Cortex of kidney (tissue), 1 donor: ENCODE measurements at places on chromosomes 6 and 20.

DNA sequence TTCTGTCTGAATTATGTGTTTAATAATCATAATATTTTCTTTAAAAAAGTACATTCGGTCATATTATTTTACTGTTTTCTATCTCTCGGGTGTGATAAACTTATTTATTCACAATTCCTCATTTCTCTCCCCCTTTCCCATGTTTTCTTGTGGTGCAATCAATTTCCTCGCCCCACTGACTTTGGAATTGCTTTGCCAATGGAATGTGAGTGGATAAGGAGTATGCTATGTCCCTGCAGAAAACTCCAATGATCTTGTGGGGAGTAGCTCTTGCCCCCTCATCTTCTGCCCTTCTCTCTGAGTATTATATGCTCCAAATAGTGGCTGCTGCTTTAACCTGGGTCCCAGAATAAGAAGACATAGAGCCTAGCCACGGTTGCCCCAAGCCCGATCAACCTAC is 64.1 kb downstream of the HMGN3 start:
- no peak for DNase-seq

- DNase-seq: no peak
These were observed 163.6 kb upstream of the PREP start for GRCh38 chr6:105566503-105566902.

GRCh38 chr20:31630187-31630790 is 7.4 kb upstream of the COX4I2 start:
- DNase-seq: no peak

- DNase-seq: no peak
These were observed 285.1 kb downstream of the CENPW start for GRCh38 chr6:126625019-126625418.

GRCh38 chr6:49543087-49543858 is 7.2 kb upstream of the C6orf141 start:
- DNase-seq: no peak

GRCh38 chr6:56849896-56850295 is 105.0 kb upstream of the BEND6 start:
- DNase-seq: no peak

DNA sequence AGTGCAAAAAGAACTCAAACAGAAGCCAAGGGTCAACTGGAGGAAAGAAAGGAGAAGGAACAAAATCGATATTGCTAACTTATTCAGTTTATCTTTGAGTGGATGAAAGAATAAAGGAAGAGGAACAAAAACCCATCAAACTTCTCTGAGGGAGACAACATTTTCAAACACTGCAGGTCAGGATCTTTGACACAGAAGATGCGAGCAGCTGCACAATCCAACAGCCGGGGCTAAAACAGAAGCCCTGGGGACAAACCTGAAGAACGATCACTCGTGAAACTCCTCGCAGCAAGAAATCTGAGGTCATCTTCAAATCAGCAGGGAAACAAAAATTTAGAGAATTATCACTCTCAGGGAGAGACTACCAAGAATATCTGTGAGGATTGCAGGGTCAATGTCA is 14.2 kb downstream of the SLC23A2 start:
- DNase-seq: no peak

DNA sequence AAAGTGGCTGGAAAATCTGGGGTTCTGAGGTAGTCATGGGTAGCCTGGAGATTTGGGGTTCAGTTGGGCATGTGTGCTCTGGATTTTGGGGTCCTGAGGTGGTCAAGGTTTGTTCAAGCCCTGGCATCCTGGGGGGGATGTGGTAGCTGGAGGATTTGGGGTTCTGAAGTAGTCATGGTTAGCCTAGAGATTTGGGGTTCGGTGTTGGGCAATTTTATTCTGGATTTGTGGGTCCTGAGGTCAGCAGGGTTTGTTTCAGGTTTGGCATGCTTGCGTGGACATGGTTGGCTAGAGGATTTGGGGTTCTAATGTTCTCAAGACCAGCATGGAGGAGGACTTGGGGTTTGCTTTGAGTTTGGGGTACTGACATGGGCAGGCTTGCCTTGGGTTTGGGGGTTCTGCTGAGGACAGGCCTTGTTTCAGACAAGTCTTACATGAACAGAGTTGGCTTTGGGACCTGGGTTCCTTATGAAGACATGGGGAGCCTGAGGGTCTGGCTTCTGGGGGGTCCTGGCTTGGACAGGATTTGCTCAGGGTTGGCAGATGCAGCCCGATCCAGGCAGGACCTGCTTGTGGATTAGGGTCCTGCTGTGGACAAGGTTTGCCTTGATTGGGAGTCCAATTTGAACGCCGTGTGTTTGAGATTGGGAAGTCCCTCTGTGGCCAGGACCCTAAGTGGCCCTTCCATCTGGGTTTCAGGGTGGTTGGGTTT is 906 bp downstream of the ANKRD60 start:
- no peak for DNase-seq

DNA sequence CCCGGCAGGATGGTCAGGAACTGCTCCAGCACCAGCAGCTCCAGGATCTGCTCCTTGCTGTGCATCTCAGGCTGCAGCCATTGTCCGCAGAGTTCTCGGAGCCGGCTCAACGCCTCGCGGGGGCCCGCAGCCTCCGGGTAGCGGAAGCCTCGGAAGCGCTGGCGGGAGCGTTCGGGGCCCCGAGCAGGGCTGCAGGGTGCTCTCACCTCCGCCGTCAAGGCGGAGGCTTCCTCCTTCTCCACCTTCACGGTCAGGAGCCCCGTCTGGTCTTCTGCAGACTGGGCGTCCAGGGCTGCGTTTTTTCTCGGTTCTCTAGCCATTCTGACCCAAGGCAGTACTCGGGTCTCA is 434 bp downstream of the ZKSCAN4 start:
- peak; percentile 11 for DNase-seq

DNA sequence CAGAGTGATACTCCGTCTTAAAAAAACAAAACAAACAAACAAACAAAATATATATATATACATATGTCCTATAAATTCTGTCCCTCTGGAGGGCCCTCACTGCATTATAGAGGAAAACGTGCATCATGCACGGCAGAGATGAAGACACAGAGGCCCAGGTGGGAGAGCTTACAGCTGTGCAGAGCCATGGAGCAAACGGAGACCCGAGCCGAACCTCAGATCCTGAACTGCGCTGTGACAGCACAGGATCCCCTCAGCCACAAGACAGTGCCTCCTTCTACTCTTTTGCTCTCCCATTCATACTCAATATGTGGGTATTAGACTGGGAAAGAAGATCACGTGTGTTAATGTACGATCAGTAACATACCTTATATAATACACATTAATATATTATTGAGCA is 81.6 kb downstream of the ZNF217 start:
- no peak for DNase-seq

DNA sequence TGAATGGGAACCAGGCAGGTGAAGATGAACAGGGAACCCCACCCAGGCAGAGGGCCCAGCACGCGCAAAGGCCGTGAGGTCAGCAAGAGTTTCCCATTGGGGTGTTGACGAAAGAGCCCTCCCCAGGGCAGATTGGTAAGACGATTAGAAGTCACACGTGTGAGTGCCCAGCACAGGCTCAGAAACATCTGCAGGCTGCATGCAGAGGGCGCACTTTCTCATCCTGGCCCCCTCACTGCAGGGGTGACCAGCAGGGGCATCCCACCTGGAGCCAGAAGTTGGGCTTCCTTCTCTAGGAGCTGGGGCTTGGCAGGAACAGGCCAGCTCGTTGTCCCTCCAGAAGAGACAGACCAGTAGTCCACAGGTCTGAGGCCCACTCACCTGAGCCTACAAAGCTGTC is 38.4 kb downstream of the VSTM2L start:
- DNase-seq: no peak

DNA sequence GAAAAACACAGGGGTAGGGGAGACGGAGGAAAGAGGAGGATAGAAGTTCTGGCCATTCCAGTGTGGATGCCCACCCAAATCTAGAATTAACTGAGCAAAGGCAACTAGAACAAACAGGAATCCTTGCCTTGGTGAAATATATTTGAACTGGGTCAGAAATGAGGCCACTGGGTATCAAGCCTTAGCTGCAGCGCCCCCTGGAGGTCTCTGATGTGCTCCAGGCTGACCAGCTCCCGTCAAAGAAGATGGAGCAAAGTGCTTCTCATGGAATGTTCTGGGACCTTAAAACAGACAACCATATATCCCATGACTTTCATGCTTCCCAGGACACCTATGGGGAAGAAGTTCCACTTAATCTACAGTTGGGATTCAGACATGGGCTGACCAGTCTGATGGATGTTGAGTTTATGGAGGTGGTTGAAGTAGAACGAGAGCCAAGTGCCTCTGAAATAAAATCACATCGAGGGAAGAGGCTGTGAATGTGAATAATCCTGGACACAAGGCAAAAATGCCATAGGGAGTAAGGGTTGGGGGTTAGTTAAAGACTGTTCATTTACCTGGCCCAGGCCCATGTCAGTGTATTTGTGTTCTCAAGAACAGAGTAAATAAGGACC is 50.4 kb downstream of the HLA-DPB1 start:
- DNase-seq: no peak

DNA sequence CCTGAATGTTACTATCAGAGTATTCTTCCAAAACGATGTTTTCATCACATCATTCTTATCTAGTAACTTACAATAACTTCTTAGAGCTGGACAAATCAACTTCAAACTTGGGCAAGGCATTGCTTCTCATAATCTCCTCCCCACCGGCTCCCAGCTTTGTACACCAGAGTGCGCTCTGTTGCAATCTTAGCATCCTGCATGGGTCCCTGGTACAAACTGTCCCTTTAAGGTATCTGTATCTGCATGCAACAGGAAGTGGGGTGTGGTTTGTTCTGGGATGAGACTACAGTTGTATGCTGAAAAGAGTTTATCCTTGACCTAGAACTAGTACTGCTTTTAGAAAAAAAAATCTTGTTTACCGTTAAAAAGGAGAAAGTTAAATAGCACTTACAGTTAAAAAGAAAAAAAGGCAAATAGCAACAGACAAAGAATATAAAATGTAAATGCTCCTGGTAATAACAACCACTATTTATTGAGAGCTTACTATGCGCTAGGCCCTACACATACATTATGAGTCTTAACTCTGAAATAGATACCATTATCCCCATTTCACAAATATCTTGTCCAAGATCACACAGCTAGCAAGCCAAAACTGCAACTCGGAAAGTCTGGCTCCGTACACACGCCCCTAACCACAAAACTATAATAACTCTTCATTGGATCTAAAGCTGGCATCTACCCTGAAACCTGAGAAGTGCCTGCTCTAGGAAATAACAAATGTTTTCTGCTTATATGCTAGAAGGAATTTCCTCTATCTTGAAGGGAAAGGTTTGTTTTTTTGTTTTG is 9.8 kb upstream of the HECA start:
- DNase-seq: no peak

GRCh38 chr20:63957690-63958441 is 1.6 kb upstream of the UCKL1 start:
- DNase-seq: no peak

GRCh38 chr20:50646483-50646996 is 44.8 kb downstream of the RIPOR3 start:
- DNase-seq: no peak

DNA sequence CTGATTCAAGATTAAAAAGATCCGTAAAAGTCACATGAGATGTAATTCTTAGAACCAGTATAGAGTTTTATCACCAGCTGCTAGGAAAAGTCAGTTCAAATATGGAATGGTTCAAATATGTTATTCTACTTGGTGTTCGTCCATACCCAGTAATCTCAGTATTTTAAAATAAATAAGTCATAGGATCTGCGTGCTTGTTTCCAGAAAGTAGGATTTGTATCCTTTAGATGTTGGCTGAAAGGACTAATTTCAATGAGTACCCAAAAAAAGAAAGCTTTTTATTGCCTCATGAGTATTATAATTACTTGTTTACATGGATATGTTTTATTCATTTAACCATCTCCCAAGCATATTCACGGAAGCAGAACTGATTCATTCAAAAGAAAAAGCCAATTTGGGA is 12.2 kb downstream of the TPD52L1 start:
- no peak for DNase-seq

GRCh38 chr6:169190144-169190584 is 63.5 kb downstream of the THBS2 start:
- DNase-seq: no peak

DNA sequence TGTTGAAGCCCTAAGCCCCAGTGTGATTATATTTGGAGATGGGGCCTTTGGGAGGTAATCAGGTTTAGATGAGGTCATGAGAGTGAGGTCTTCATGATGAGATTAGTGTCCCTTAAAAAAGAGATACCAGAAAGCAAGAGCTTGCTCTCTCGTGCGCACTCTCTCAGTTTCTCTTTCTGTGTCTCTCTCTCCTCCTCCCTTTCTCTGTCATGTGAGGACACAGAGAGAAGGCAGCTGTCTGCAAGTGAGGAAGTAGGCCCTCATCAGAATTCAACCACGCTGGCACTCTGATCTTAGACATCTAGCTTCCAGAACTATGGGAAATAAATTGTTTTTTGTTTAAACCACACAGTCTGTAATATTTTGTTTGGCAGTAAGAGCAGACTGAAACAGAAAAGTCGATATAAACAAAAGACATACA is 180.5 kb downstream of the IBTK start:
- DNase-seq: no peak

GRCh38 chr6:3560211-3560610 is 103.4 kb upstream of the SLC22A23 start:
- no peak for DNase-seq

GRCh38 chr6:7085911-7086310 is 21.9 kb upstream of the RREB1 start:
- DNase-seq: no peak

GRCh38 chr20:35607003-35607735 is 8.5 kb upstream of the SPAG4 start:
- no peak for DNase-seq

DNA sequence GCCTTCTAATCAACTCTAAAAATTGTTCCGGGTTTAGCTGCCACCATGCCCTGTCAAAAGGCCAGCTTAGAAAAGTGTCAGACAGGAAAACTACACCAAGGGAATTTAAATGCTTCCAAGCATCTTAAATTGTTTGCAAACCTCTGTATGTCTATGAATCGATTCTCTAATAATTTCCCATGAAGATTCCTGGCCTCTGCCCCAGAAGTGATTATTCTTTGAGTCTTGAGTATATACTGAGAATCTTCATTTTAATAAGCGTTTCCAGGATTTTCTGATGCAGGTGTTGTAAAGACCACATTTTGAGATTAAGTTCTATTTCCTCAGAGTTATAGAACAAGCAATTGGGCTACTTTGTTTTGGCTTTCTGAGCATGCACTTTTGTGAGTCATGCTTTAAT is 471.8 kb upstream of the JAG1 start:
- no peak for DNase-seq

DNA sequence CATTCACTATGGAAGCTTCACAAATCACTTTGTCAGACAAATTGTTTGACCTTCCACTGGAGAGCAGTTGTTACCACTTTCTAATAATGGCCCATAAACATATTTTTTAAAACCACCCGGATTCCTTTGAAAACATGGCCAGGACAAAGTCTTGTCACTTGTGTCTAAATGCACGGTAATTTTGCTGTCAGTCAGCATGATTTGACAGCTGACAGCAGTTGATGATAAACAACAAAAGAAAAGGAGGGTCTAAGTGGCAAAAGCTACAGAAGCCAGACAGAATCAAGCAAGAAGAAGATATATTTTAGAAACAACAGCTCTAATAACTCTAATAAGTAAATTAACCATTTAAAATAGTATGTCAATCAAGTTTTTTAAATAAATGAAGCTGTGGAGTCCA is 27.7 kb upstream of the CARMIL1 start:
- DNase-seq: no peak
